ENCODE measurements at places on chromosomes 13 and 19.

DNA sequence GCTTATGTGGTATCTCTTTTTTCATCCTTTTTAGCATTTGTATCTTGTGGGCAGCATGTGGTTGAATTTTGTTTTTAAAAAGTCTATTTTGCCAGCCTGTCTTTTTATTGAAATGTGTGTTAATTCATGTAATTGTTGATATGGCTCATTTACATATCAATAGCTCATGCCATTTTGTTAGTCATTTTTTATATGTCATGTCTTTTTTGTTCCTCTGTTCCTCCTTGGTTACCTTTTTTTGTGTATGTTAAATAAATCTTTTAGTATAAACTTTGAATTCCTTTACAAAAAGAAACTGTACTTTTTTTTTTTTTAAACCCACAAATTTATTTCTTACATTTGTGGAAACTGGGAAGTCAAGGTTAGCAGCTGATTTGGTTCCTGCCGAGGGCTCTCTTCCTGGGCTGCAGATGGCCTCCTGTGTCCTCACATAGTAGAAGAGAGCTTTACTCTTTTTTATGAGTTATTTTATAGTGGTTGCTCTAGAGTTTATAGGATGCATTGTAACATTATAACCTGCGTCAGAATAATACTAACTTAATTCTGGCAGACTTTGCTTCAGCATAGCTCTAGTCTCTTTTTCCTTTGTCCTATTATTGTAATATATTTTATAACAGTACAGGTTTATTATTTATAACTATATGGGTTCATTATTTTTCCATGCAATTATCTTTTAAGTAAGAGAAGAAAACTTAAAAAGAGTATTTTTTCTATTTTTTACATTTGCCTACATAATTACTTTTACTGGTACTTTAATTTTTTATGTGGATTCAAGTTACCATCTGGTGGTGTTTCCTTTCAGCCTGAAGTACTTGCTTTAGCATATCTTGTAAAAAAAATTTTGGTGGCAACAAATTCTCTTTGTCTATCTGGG, 86.3 kb downstream of the URI1 start:
- DNase-seq = no peak

DNA sequence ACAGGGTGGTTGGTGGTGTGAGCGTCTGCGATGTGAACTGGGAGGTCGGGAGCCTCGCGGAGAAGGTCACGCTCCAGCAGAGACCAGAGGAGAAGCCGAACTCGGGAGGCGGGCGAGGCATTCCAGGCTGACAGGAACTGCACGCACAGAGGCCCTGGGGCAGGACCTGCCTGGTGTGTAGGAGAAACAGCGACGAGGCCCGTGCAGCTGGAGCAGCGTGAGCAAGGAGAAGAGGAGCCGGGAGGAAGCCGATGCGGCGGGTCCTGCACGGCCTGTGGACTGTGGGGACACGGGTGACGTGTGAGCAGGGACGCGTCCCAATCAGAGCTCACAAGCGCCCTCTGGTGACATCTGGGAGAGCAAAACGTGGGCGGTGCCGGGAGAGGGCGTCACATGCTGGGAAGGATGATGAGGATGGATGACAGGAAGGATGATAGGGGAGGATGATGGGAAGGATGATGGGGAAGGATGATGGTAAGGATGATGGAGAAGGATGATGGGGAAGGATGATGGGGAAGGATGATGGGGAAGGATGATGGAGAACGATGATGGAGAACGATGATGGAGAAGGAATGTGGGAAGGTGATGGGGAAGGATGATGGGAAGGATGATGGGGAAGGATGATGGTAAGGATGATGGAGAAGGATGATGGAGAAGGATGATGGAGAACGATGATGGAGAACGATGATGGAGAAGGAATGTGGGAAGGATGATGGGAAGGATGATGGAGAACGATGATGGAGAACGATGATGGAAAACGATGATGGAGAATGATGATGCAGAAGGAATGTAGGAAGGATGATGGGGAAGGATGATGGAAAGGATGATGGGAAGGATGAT, 16.1 kb upstream of the MADCAM1 start:
- no peak for DNase-seq

DNA sequence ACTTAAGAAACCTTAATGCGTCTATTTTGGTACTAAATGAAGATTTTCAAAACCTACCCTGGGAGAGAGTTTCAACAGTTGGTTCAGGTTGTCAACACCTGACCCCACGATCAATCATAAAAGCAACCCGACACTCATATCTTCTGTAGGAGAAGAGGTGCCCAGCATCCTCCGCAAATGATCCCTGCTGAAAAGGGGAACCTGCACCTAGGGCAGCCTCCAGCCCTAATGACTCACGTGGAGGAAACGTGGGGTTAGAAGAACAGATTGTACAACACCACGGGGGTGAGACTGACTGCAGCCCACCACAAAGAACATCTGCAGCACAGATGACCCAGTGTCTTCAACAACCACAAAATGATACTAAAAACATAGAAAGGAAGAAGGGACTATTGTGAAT, 116.3 kb downstream of the RAB20 start:
- no peak for DNase-seq

GRCh38 chr19:47492571-47493377, 8.8 kb upstream of the KPTN start:
- no peak for DNase-seq

DNA sequence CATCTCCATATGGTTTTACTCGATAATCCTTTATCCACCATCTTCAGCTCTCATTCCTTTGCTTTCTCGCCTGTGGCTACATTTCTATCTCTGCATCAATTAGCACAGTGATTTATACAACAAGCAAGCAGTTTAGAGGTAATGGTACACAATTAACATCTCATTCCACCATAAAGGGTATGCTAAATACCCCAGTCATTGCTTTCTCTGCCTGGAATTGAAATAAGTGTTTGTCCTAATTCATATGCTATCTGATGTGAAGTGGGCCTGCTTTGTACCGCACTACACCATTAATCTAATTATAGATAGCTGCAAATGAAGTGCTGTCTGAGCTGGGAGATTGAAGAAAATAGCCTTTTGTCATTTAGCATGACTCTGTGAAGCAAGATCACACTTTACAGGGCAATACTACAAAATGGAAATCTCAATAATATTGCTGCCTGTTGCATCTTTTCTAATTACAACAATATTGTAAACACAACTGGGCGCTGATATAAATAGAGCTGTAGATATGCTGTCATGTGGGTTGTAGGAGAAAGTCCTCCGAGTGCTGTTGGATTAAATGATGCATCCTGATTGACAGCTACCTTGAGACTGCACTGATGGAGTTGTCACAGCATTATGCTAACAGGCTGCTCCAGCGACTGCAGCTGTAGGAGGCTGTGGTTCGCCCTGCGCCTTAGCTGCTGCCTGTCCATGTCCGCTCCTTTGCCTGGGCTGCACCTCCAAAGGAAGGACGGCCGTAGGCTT, 78.2 kb downstream of the GGACT start:
- peak; percentile 86 for DNase-seq

DNA sequence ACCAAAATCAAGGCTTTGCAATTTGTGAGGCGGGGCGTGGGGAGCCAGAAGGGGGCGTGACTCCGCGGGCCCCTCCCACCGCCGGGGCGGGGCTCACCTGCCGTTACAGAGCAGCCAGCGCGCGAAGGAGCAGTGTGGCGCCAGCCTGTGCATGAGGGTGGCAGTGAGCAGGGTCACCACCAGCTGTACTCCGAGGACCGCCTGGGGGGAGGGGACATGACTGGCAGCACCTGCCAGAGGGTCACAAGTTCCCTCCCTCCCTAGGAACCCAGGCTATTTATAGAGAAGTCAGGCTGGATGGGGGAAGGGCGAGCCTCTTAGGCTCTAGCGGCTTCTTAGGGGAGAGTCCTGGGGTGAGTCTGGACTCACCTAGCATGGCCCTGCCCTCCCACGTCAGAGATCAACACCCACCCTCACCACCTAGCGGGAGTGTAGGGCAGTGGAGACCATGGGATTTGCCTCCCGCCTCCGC, 3.6 kb downstream of the TMEM161A start:
- no peak for DNase-seq

DNA sequence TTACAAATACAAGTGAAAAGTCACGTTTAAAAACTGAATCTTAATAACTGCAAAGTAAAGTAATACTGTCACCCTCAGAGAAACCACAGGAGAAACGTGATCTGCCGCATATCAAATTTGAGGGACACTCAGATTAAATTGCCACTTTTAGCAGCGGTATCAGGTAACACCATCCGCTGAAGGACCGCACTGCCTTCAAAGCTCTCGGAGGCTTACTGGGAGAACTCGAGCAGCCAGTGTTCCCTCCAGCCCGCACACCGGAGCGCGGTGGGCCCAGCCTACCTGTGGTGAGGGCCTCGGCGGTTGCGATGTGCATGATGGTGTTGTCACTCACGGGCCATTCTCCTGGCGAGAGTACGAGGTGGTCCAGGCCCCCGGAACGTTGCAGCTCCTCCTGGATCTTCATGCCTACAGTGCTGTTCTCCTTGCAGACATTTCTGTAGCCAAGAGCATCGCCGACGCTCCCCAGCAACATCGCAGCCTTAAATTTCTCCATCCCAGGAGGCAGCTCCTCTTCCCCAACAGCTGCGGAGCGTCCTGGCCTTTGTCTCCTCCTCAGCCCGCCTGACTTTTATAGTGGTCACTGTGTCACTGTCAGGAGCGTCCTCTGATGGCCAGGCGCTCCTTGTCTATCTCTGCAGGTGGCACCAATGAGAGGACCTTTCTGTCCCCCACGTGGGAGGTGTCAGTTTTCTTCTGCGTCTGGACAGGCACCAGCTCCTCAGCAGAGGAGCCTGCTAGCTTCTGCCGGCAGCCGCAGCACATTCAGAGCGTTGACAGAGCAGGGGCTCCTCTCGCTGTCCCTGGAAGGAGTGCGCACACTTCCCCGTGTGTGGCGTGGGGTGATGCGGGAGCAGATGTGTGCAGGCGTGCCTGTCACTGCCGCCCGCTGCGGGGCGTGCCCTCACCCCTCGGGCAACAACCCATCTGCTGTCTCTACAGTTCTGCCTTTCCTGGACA, at the start of gene ADPRHL1:
TSS of gene ADPRHL1 (minus strand) at position 547 of the 960 bp plus-strand sequence. CDS start at position 496, 51 bp downstream.
- no peak for DNase-seq

GRCh38 chr13:97475011-97475410, 41.0 kb downstream of the RAP2A start:
- no peak for DNase-seq

DNA sequence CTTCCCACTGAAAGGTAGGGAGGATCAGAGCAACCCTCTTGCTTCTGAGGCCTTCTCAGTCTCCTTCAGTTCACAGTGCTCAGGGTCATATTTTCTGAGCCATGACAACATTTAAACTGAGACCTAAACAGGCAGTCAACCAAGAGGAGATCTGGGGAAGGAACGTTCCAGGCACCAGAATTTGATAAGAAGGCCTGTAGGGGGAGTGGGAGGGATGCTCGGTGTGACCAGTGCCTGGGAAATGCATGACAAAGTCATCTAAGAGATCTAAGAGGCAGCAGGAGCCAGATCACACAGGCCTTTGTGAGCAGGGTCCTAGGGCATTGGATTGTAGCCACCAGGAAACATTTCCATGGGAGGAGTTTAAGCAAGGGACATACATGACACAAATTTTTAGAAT, 71.6 kb downstream of the SHISA2 start:
- peak; percentile 60 for DNase-seq

DNA sequence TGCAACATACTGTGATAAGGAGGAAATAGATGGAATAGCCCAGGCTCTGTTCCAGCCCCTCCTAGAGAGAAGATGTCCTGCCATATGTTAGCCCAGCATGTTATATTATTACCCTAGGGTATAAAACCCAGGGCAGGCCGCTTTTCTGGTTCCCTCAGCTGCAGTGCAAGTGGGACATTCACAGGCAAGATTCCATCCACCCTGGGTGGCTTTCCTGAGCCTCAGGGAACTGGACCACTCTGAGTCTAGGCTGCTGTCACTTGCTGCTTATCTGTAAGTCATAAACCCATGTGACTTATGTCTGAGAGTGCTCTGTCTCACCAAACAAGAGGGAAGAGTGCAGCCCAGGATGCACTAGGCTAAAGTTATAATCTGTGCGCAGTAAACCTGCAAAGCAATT, 413.2 kb downstream of the MZT1 start:
- DNase-seq = no peak

- peak; percentile 57 for DNase-seq
Observed at GRCh38 chr19:29528350-29528945, 2.7 kb downstream of the VSTM2B start.

GRCh38 chr19:16075430-16076153, 703 bp upstream of the TPM4 start:
- DNase-seq = no peak

- no peak for DNase-seq
Observed at GRCh38 chr13:47252627-47253026, 355.8 kb upstream of the HTR2A start.

DNA sequence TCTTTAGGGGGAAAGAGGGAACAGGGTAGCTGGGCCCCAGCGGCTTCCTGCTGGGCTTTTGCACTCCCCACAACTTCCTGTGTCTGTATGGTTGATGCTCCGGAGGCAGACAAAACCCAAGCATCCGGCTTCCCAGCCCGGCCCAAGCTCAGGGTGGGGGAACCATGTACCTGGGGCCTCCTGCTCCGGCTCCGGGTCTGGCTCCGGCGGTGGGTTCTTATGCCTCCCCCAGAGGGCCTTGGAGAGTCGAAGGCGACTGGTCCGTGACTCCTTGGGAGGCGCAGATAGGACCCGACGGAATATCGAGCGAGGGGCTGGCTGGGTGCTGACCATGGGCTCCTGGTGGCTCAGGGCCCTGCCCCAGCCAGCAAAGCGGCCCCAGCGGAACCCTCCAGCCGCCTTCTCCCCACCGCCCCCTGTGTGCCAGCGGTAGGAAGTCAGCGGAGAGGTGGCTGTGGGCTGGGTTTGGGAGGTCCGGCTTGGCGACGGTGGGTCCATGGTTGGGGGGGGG, 428 bp downstream of the RASAL3 start:
- no peak for DNase-seq

DNA sequence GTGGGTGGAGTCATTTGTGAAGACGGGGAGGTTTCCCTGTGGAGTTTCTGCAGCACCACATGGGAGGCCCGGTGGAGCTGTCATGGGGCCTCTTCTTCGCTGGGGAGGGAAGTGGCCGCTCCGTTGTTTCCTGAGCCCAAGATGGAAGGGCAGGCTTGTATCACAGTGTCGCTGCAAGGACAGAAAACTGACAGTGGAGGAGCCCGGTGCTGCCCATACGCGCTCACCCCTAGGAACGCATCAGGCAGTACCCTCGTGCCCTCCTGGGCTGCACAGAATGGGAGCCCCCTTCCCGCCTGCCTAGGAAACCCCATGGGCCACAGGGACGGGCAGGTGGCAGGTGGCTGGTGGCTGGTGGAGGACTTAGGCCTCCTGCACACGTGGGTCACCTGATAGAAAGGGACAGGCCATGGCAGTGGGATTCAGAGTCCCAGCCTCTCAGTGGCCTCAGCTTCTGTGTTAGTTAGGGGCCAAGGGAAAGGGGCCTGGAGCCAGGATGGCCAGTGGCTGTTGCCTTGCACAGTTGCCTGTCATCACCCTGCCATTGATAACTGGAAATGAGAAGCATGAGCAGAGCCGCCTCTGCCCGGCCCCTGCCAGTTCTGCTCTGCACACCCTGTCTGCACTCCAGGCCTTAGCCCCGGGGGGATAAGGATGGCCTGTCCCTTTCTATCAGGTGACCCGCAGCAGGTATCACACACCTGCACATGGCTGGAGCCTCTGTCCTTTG, 7.6 kb downstream of the COL4A2 start:
- no peak for DNase-seq

DNA sequence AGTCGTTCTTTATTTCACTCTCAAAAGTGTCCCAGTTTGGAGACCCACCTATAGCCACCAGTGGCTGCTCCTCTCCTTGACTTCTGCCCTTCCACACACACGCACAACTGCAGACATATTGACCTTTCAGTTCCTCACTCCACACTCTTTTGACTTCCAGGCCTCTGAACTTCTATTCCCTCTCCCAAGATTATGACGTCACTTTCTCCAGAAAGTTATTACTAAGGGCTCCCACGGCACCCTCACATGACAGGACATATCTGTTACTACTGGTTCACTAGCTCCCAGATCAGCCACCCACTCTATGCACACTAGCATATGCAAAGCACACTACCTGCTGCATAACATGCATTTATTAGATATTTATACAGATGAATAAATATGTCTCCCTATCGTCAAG, 45.9 kb downstream of the XPO4 start:
- no peak for DNase-seq
